ENCODE measurements at places on chromosomes 4 and X.

GRCh38 chr4:48439988-48440387 lies 43.2 kb upstream of the SLC10A4 start:
- no peak for DNase-seq

- DNase-seq = no peak
Measured at GRCh38 chrX:362937-363620, 23.6 kb downstream of the PPP2R3B start.

GRCh38 chrX:84475596-84475995 lies 26.7 kb downstream of the HDX start:
- no peak for DNase-seq

GRCh38 chr4:189124791-189125190 lies 815.9 kb upstream of the FRG1 start:
- no peak for DNase-seq

DNA sequence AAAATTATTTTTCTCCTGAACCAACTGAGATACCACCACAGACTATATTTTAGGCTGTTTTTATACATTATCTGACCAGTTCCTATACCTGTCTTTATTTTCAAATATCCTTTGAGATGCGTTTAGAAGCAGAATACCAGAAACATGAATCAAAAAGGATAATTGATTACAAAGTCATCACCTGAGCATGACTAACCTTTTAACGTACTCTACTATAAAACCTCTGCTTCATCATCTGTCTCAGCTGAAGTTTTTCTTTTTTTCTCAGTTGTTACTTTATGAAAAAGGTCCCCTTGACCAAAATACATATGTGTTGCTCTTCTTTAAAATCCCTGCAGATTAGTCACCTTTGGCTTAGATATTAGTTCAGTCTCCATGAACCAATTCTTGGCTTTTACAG lies 109.8 kb downstream of the AMMECR1 start:
- DNase-seq = no peak

DNA sequence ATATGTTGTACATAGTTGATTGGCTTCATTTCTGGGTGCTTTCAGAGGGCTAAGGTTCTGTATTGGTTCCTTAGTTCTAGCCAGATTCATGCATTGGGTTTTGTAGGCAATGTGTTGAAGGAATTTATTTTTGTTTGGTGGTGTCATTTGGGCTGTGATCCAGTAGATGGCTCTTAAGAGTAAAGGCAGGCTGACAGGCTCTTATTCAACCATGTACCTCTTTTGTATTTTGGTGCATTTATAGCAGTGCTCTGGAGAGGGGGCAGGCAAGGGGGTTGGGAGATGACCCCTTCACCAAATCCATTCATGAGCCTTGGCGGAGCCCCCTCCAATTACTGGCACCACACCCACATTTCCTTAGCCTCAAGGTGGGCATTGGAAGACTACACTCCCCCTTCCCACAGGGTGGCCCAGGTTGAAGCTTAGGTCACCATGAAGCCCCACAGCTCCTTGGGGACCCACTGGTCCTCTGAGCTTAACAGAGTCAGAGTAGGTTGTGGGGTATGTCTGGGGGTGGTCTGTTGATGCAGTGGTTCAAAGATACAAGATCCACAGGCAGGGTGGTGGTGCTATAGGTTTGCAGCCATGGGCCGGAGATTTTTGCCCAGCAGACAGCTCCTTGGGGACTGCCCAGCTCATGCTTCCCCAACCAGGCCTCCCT lies 143.0 kb upstream of the GNPDA2 start:
- DNase-seq = peak; percentile 12

GRCh38 chr4:147830987-147831386 lies 99.1 kb downstream of the ARHGAP10 start:
- no peak for DNase-seq

DNA sequence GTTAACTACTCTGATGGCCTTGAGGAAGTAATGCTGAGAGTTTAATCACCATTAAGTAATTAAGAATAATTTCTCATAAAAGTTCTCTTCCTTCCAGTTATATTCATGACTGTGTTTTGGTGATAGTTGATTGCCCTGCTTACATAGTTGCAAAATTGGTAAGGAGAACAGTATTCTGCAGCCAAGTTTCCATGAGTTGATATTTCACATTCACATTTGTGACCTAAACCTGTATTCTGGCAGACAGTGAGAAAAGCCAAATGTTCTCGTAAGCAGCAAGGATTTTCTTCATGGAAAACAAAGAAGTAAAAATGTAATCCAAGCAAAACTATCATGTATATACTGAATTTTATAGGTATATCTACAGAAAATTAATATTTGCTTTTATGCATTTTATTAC lies 187.8 kb upstream of the NUDT6 start:
- DNase-seq = no peak

DNA sequence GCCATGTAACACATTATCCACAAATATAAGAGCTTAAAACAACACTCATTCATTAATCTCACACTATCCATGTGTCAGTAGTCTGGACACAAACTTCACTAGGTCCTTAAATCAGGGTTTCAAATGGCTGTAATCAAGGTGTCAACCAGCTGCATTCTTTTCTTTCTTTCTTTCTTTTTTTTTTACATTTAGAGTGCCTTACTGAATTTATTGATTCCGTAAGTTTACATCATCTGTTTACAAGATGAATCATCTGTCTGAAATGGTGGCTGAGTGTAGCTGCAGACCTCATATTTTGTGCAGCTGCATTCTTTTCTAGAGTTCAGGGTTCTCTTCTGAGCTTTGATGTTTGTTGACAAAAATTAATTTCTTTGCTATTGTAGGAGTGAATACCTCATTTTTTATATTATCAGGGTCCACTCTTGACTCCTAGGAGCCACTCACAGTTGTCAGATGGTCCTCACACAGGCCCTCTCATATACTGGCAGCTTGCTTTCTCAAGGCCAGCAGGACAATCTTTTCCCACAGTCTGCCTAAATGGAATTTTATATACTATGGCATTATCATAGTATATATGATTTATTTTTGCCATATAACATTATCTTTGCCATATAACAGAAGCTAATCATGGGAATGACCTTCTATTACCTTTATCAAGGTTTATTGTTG lies 37.8 kb downstream of the SPOCK3 start:
- no peak for DNase-seq

DNA sequence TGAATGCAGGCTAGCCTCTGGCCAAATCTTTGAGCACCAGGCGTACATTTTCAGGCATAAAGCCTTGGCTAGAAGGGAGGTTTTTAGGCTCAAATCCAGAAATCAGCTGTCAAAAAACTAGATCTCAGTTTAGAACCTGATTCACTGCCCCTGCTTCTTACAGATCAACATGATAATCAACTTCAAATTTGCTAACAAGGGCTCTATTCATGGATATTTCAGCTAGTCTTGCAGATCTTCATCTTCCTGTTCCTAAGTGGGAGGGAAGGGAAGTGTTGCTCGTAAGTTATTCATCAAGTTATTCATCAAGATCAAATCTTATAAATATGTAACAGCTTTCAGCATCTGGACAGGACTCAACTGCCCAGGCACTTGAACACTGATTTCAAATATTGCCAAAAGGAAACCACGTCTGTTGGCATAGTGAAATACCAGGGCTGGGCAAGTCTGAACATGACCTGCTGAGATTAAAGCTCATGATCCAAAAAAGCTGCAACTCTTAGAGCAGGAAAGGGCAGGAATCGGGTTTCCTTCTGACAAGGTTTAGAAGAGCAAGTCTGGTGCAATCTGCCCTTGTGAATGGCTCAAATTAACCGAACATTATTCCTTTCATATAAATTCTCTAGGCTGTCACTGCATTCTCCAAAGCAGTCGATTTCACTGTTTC lies 200.3 kb downstream of the PDGFC start:
- DNase-seq = no peak

GRCh38 chr4:147682755-147683154 lies 1.2 kb downstream of the PRMT9 start:
- DNase-seq = peak; percentile 6

- DNase-seq = no peak
Measured at GRCh38 chr4:147855571-147856009, 123.7 kb downstream of the ARHGAP10 start.

- no peak for DNase-seq
Measured at GRCh38 chrX:121114691-121115090, 67.3 kb downstream of the GLUD2 start.

- no peak for DNase-seq
Measured at GRCh38 chr4:47088298-47088697, 56.9 kb downstream of the GABRB1 start.

- DNase-seq = no peak
Measured at GRCh38 chr4:19278665-19279064, 973.0 kb upstream of the SLIT2 start.

- DNase-seq = no peak
Measured at GRCh38 chr4:122798101-122798500, 28.5 kb upstream of the FGF2 start.

DNA sequence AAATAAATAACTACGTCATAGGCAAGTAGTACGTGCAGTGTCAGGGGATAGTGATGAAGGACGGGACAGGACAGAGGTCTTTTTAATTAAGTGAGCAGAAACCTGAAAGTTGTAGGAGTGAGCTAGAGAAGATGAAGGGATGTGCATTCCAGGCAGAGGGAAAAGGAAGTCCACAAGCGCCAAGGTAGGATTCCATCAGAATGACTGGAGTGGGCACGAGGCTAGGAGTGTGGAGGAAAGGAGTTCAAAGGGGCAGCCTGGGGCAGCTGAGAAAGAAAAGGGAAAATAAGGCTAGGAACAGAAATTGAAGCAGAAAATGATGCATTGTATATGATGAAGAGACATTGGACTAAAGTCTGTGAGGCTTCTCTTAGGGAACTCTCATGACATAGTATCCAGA lies 192.2 kb upstream of the TLL1 start:
- no peak for DNase-seq

GRCh38 chr4:152585023-152585441 lies 49.1 kb upstream of the FBXW7 start:
- no peak for DNase-seq

- peak; percentile 38 for DNase-seq
Measured at GRCh38 chr4:150209140-150209829, 131.0 kb downstream of the DCLK2 start.

DNA sequence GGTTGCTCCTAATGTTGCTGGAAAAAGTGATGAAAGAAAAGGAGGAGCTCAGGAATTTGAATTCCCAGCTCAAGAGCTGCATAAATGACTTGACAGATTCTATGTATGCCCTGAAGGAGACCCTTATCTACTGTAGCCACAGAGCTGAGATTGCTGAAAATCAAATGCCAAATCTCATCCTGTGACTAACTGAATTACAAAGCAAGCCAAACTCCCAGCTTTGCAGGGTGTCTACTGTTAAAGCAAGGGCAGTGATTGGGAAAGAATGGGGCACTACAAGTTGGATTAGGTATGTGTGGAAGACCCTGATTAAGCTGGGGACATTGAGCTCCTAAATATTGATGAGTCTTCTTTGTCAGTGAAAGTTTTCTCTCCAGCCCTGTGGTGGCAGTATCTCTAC lies 20.8 kb upstream of the SMIM9 start:
- no peak for DNase-seq

GRCh38 chr4:41880840-41881831 lies 54.1 kb upstream of the TMEM33 start:
- no peak for DNase-seq

GRCh38 chr4:81199831-81200230 lies 15.2 kb downstream of the PRKG2 start:
- DNase-seq = no peak

DNA sequence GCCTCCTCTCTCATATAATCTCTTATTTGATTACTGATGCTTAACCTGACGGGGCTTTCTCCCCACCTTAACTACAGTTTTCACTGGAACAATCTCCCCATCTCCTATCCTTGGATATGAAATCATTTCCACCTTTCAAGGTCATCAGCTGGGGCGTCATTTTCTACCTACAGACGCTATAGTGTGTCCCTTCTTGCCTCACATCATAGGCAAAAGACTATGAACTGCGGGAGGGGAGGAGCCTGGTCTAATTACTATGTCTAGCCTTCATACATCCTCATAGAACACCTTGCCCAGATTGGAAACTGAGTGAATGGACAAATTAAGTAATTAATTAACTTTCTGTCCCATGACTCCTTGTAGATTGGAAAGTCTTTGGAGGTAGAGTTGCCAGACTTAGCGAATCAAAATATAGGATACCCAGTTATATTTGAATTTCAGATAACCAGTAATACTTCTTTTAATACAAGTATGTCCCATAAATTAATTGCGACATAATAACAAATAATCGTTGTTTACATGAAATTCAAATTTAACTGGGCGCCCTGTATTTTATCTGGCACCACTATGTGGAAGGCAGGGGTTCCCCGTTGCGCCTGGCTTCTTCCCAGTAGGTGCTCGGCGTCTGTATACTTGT lies 752 bp upstream of the ATP6AP2 start:
- DNase-seq = peak; percentile 6

DNA sequence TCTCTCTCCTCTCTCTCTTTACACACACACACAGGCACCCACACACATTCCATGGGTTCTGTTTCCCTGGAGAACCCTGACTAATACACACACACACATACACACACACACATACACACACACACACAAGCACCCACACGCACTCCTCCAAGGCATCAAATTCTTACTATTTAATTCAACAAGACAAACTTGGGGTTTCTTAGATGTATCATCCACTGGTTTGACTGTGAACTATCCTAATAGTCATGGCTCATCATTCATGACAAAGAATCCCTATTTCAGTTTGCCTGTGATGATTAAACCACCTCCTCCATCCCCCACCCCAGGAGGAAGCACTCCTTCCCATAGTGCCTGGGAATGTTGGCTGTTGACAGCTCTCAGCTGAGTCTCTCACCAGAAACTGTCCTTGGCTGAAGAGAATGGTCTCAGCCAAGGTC lies 98.2 kb downstream of the USP46 start:
- DNase-seq = no peak

GRCh38 chrX:39728852-39729598 lies 368.7 kb downstream of the BCOR start:
- DNase-seq = peak; percentile 25

GRCh38 chr4:128169245-128169644 lies 108.1 kb downstream of the LARP1B start:
- no peak for DNase-seq

DNA sequence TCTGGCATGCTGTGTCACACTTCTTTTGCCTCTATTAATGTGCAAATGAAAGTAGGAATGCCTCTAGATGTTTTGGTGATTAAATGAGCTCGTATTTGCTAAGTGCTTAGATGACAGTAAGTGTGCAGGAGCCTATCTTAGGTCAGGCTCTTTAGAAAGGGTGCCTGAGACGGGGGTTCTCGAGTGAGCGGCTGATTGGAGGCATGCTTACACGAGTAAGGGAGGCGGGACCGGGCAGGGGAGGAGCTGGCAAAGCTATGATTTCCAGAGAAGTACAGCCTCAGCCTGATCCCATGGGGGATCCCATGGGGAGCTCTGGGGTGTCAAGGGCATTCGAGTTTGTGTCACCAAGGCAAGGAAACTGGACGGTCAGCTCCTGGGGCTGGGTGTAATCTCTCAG lies 44.8 kb downstream of the CLDN34 start:
- peak; percentile 26 for DNase-seq

GRCh38 chr4:151267822-151268535 lies 9.0 kb upstream of the PRSS48 start:
- no peak for DNase-seq

DNA sequence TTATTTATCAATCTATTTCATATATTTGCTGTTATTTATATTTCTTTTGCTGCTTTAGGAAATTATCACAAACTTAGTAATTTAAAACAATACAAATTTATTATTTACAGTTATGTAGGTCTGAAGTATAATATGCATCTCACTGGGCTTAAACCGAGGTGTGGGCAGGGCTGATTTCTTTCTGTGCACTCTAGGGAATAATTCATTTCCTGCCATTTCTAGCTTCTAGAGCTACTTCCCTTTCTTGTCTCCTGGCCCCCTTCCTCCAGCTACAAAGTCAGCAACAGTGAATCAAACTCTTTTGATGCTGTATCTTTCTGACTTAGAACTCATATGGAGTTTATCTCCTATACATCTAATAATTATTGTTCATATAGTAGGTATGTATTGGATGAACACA lies 303.5 kb upstream of the ARSJ start:
- peak; percentile 72 for DNase-seq

- no peak for DNase-seq
Measured at GRCh38 chr4:100633269-100633668, 115.4 kb upstream of the EMCN start.
